Karpas-422 (cell line): ENCODE measurements at places on chromosomes 3 and 15. TPM values are rescaled to one million over a fixed set of nuclear protein-coding genes. Genes with fewer than 3 reads are reported as not detected.

NEK4 gene
- 20.5 and 44.1 TPM in 2 replicates for total RNA-seq

MITF gene
- total RNA-seq: not detected in 2 replicates

ARRDC4 gene
- total RNA-seq: not detected in 2 replicates

TADA3 gene
- 80.2 and 122 TPM in 2 replicates for total RNA-seq

IL12A gene
- total RNA-seq: 0.78 and 0.83 TPM in 2 replicates

LSMEM2 gene
- 0.14 TPM in 1 of 2 replicates, not detected in the other for total RNA-seq

FES gene
- 33.7 and 88.0 TPM in 2 replicates for total RNA-seq

ZPLD1 gene
- total RNA-seq: not detected in 2 replicates

GOLGA6D gene
- not detected in 2 replicates for total RNA-seq

TRIM59 gene
- total RNA-seq: 7.0 and 39.3 TPM in 2 replicates

TM4SF4 gene
- total RNA-seq: not detected in 2 replicates

INSYN1 gene
- total RNA-seq: not detected in 2 replicates

ITIH4 gene
- total RNA-seq: 11.1 and 14.3 TPM in 2 replicates

ZIC1 gene
- total RNA-seq: not detected in 2 replicates

THAP10 gene
- not detected in 2 replicates for total RNA-seq

GPR62 gene
- not detected in 2 replicates for total RNA-seq

IL16 gene
- 3.3 and 4.4 TPM in 2 replicates for total RNA-seq

USP8 gene
- total RNA-seq: 28.4 and 62.1 TPM in 2 replicates

MME gene
- 174 and 196 TPM in 2 replicates for total RNA-seq

CLDN16 gene
- total RNA-seq: not detected in 2 replicates

AADACL2 gene
- total RNA-seq: not detected in 2 replicates

SGO1 gene
- total RNA-seq: 11.6 and 22.4 TPM in 2 replicates

CD200R1 gene
- total RNA-seq: not detected in 2 replicates

GMNC gene
- not detected in 2 replicates for total RNA-seq

RTP1 gene
- total RNA-seq: 1.2 TPM in 1 of 2 replicates, not detected in the other

MAP4 gene
- 45.6 and 47.4 TPM in 2 replicates for total RNA-seq

RABL3 gene
- total RNA-seq: 15.2 and 19.2 TPM in 2 replicates

SLC9C1 gene
- total RNA-seq: 1.1 TPM in 1 of 2 replicates, not detected in the other

NR1I2 gene
- 2.7 and 3.8 TPM in 2 replicates for total RNA-seq

SLC15A2 gene
- total RNA-seq: 5.6 and 17.3 TPM in 2 replicates

SEMA6D gene
- total RNA-seq: not detected in 2 replicates

CHD2 gene
- total RNA-seq: 22.1 and 37.3 TPM in 2 replicates

SH2D7 gene
- not detected in 2 replicates for total RNA-seq

TEX9 gene
- total RNA-seq: 0.94 and 8.9 TPM in 2 replicates

IQSEC1 gene
- total RNA-seq: 4.7 and 8.2 TPM in 2 replicates

GABRR3 gene
- not detected in 2 replicates for total RNA-seq

ROBO2 gene
- 162 and 262 TPM in 2 replicates for total RNA-seq

THPO gene
- 6.6 and 12.5 TPM in 2 replicates for total RNA-seq

UPK1B gene
- total RNA-seq: not detected in 2 replicates

GALNT15 gene
- not detected in 2 replicates for total RNA-seq

CLSTN2 gene
- total RNA-seq: not detected in 2 replicates

TMCO5A gene
- not detected in 2 replicates for total RNA-seq

ISLR2 gene
- total RNA-seq: not detected in 2 replicates

WDR93 gene
- not detected in 2 replicates for total RNA-seq

ARHGEF26 gene
- not detected in 2 replicates for total RNA-seq

WWTR1 gene
- 0.11 TPM in 1 of 2 replicates, not detected in the other for total RNA-seq

FETUB gene
- not detected in 2 replicates for total RNA-seq

CSPG4 gene
- total RNA-seq: 0.11 TPM in 1 of 2 replicates, not detected in the other

TRA2B gene
- total RNA-seq: 328 and 331 TPM in 2 replicates

TNFAIP8L3 gene
- not detected in 2 replicates for total RNA-seq

C3orf20 gene
- total RNA-seq: not detected in 2 replicates

CCR1 gene
- total RNA-seq: not detected in 2 replicates

IL1RAP gene
- total RNA-seq: 1.6 and 2.8 TPM in 2 replicates

MCTP2 gene
- 42.0 and 58.9 TPM in 2 replicates for total RNA-seq
